ENCODE measurements at places on chromosomes 7 and 10. TPM values are rescaled to one million over a fixed set of nuclear protein-coding genes. Genes with fewer than 3 reads are reported as not detected.

Gene THSD7A
- 0.71 TPM for total RNA-seq

Gene KCNH2
- 8.7 TPM for total RNA-seq

Gene SPDYE11
- not detected for total RNA-seq

Gene IQUB
- 0.53 TPM for total RNA-seq

Gene FFAR4
- not detected for total RNA-seq

Gene CALHM3
- not detected for total RNA-seq

Gene PEX1
- total RNA-seq = 11.3 TPM

Gene TUBAL3
- not detected for total RNA-seq

Gene KCNMA1
- total RNA-seq = 38.5 TPM
